ENCODE measurements at places on chromosomes 13 and 19. TPM values are rescaled to one million over a fixed set of nuclear protein-coding genes. Genes with fewer than 3 reads are reported as not detected.

- DNase-seq: no peak
Measured at GRCh38 chr19:16673231-16673630, 12.3 kb downstream of the TMEM38A start.

DNA sequence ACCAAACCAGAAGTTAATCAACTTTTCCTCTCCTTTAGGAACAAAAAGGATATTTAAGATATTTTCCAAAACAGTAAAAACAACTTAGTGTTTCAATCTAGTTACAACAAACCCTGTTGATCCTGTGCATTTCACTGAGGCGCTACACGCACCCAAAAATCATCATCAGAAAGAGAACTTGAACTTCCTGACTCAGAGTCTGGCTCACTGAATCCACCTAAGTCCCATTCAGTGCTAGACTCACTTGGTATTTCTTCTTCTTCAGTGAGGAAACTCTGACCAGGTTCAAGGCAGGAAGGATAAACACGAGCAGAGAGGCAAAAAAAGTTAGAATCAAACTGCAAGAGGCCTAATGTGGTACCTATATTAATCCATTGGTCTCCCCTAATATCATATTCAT is 2.2 kb downstream of the KBTBD6 start:
- no peak for DNase-seq

DNA sequence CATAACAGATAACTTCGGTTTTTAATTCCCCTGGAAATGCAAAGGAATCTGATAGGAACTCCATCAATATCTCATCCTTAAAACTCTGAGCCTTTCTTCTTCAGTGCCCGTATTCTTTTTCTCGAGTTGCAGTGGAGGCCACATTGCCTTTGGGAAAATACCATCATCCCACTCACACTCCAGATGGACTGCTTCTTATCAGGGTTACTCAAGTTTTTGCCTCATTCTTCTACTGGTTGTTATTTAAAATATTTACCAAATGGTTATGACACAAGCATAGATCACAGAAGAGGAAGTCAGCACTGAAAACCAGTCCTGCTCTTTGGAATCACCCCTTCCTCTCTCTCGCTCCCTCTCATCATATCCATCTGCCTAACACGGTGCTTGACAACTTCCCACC is 1020.5 kb upstream of the SLC10A2 start:
- no peak for DNase-seq

DNA sequence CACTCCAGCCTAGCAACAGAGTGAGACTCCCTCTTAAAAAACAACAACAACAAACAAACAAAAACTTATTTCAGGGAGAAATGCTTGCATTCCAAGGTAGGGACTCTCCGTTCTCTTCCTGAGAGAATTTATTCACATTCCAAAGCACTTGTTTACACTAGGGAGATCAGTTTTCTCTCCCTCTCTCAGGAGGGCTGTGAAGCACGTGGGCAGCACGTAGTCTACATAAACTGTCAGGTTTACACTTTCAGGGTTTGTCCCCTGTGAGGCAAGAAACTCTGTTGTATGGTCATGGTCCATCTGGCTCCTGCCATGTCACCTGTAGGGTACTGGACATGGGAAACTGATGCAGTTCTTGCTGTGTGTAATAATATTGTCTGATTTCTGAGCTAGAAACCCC is 31.6 kb downstream of the WDR87 start:
- peak; percentile 7 for DNase-seq

GRCh38 chr19:33430674-33431277 is 57.3 kb downstream of the CEBPG start:
- DNase-seq: peak; percentile 51

GRCh38 chr13:111789420-111789819 is 277.5 kb upstream of the SOX1 start:
- DNase-seq: no peak

- peak; percentile 62 for DNase-seq
Measured at GRCh38 chr13:90447734-90448101, 899.8 kb upstream of the MIR17HG start.

The METTL21C gene
- not detected for total RNA-seq

DNA sequence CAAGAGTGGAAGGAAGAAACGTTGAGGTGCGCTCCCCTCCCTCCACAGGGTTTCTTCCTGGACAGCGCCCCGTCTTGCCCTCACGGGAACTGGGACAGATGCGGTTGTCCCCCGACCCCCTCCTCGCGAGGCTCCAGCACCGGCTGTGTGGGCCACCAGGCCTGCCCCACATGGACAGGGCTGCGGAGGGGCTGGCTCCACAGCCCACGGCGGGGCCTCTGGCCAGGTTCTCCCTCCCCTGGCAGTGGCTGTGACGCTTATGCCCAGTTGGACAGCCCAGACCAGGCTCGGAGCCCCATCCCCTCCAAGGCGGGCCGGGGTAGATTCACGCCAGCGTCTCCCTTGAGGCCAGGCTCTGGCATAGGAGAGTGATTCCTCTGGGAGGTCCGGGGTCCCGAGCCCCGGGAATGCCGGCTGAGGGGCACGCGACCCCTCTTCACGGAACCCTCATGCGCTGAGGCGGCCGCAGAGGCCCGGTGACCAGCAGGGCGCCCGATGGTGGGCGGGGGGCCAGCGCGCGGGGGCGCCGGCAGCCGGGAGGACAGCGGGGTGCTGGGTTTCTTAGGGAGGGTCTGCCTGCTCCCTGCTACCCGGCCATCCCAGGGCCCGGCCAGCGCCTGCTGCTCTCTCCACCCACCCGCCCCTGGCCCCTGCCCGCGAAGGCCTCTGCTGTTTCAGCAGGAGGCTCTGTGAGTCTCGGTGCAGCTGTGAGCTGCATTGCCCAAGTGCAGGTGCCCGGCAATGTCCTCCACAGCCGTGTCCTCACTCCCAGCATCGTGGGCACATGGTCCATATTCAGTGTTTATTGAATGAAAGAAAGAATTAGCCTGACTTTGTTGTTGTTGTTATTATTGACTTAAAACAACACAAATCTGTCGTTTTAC is 20.3 kb upstream of the GAS6 start:
- DNase-seq: no peak

The HIPK4 gene
- not detected for total RNA-seq

The SSC5D gene
- total RNA-seq: 0.14 TPM

The NKPD1 gene
- not detected for total RNA-seq

DNA sequence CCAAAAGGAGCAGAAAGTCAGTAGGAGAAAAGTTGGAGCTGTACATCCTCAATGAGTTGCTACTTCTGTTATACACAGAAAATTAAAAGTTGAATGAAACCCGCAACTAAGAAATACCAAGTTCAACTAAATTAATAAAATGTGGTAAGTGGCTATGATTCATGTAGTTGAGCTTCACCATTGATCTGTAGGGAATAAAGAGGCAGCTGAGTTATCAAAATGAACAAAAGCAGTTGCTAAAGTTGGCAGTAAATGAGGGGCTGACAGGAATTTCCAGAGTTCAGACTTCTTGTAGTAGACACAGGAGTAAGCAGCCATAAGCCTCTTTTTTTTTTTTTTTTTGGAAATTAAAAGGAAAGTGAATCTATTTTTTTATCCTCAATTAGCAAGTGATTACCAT is 234.6 kb downstream of the POSTN start:
- no peak for DNase-seq

The ZNF700 gene
- 11.5 TPM for total RNA-seq

The FXYD7 gene
- not detected for total RNA-seq

- peak; percentile 93 for DNase-seq
Measured at GRCh38 chr13:25881971-25882451, 169.8 kb downstream of the SHISA2 start.

The SELENOV gene
- not detected for total RNA-seq

GRCh38 chr13:97879646-97880310 is 73.7 kb upstream of the IPO5 start:
- DNase-seq: no peak

DNA sequence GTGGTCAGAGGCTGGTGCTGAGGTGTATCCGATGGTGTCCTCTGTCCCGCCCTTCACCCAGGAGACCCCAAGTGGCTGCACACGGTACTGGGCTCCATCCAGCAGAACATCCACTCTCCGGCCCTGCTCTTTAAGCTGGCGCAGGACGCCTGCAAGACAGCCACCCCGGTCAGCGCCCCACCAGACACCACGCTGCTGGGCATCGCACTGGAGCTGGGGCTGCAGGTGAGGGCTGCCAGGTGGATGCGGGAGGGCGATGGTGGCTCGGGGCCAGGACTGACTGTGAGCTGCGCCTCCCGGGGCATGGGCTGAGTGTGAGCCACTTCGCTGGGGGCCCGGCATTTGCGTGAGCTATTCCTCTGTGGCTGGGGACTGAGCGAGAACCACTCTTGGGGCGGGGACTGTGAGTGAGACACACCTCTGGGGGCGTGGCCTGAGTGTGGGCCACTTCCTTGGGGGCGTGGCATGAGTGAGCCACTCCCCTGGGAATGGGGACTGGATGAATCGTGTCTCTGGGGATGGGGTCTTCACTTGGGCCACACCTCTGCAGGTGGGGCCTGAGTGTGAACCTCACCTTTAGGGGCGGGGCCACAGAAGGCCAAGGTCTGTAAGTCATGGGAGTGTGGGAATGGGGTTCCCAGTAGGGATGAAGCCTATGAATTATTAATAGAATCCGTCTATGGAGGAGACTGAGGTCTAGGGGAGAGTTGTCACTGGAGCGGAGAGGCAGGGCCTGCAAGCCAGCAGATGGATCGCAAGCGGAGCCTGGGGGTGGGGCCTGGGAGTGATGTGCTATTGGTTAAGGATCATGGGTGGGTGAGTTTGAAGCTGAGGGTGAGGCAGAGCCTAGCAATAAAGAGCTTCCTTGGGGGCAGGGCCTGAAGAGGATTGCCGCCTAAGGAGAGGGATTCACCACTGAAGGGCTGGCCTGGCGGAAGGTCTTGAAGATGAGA is 30.5 kb downstream of the ZSWIM4 start:
- DNase-seq: peak; percentile 96

DNA sequence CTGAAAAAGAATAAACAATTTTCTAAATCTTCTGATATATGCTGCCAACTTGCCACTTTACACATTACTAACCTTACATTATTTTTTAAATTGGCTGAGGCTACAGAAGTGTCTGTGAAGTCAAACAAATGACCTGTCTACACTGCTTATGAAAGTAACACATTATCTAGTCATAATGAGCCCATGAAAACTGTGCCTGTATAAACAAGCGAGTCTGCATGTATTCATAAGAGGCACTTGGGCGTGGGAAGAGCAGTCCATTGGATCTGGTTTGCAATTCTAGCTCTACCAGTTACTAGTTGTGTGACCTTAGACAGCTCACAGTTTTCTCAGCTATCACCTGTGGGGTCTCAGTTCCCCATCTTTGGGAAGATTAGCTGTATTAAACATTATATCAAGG is 3.1 kb downstream of the VPS36 start:
- DNase-seq: no peak

GRCh38 chr19:32859591-32859990 is 10.0 kb downstream of the SLC7A9 start:
- DNase-seq: no peak

GRCh38 chr19:44740351-44740824 is 8.1 kb upstream of the BCL3 start:
- DNase-seq: peak; percentile 63

The ZNF790 gene
- 8.4 TPM for total RNA-seq

GRCh38 chr19:49869009-49869483 is 1.7 kb upstream of the PNKP start:
- no peak for DNase-seq

DNA sequence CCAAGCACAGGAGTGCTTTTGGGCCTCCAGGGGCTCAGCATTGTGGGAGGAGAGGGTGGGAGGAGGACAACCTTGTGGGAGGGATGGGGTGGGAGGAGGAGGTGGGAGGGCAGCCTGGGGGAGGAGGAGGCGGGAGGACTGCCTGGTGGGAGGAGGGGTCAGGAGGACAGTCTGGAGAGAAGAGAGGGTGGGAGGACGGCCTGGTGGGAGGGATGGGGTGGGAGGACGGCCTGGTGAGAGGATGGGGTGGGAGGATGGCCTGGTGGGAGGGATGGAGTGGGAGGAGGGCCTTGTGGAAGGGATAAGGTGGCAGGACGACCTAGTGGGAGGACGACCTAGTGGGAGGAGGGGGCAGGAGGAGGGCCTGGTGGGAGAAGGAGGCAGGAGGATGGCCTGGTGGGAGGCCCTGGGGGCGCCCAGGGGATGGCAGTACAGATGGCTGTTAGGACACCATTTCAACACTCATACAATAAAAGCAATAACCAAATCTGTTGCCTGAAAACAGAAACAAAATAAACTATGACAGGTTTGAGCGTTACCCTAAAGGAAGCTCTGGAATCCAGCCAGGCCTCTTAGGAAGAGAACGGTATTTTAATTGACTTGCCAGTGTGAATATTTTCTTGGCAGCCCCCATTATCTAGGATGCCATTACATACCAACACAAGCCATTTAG is 63.7 kb downstream of the CRYL1 start:
- no peak for DNase-seq

- DNase-seq: no peak
Measured at GRCh38 chr13:39269411-39269810, 231.2 kb downstream of the NHLRC3 start.

DNA sequence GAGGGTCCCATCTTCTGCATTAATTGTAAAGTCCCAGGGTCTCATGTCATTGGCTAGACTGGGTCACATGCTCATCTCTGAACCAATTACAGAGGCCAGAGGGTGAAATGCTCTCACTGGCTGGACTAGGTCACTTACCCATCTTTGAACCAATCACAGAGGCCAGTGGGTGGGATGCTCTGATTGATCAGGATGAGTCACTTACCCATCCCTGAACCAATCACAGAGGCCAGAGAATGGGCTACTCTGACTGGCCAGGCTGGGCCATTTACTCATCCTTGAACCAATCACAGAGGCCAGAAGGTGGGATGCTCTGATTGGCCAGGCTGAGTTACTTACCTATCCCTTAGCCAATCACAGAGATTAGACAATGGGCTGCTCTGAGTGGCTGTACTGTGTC is 5.3 kb downstream of the MISP start:
- peak; percentile 59 for DNase-seq

The SHISA7 gene
- not detected for total RNA-seq

DNA sequence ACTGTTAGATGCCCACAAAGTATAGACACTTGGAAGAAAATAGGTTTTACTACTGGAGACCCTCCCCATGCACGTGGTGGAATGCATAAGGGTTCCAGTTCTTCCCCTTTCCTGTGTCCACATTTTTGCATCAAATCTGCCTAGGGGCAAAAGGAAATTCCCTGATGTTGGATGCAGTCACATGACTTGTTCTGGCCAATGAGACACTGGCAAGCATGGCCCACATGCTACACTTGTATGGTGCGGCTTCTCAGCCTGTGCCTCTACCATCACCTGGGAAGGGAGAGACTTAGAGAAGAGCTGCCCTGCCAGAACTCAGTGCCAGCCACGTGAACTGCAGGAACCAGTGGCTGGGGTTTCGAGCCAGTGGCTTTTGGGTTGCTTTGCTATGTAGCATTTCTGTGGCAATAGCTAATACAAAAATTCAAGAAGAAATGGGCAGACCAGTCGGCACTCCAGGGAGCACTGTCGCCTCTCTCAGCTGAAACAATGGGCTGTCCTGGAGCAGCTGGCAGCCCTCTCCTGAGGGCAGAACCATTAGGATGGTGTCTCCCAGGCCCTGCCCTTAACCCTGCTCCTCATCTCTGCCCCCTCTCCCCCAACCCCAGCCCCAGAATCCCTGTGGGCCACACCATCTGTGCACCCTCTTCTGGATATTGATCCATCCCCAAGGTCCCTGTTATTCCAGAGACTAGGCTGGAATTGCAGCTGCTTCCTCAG is 634.0 kb downstream of the UQCRFS1 start:
- no peak for DNase-seq

Data from Caki2 (cell line).